Activated CD4-positive, alpha-beta T cell treated with anti-CD3 and anti-CD28 coated beads, Interleukin-2, amount 50 U/mL, for 16 hours (primary cell): ENCODE measurements at places on chromosomes 7 and 10.

DNA sequence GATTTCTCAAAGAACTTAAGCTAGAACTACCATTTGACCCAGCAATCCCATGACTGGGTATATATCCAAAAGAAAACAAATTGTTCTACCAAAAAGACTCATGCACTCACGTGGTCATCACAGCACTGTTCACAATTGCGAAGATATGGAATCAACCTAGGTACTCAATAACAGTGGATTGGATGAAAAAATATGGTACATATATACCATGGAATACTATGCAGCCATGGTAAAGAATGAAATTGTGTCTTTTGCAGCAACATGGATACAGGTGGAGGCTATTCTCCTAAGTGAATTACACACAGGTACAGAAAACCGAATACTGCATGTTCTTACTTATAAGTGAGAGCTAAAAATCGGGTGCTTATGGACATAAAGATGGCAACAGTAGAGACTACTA is 61.8 kb downstream of the PIK3CG start:
- DNase-seq = no peak

GRCh38 chr7:157281221-157281998 is 55.4 kb upstream of the DNAJB6 start:
- DNase-seq = no peak

- DNase-seq = no peak
Observed at GRCh38 chr10:58516119-58516518, 3.4 kb downstream of the BICC1 start.

- DNase-seq = no peak
Observed at GRCh38 chr10:29537799-29538198, 97.0 kb downstream of the SVIL start.

DNA sequence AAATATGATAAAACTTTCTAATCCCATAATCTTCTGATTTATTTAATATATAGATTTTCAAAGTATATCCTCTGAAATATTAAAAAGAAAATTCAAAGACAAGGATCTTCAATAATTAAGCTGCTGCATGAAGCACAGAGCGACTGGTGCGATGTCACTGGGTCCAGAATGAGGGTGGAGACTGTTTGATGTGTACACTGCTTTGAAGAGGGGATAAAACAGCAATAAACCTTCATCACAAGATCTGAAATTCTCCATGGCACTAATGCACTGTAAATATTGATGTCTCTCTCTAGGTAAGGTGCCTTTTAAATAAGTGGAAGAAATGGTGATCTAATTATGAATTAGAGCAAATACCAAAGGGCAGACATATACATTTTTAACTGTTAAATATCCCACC is 337.8 kb downstream of the PARD3 start:
- no peak for DNase-seq

DNA sequence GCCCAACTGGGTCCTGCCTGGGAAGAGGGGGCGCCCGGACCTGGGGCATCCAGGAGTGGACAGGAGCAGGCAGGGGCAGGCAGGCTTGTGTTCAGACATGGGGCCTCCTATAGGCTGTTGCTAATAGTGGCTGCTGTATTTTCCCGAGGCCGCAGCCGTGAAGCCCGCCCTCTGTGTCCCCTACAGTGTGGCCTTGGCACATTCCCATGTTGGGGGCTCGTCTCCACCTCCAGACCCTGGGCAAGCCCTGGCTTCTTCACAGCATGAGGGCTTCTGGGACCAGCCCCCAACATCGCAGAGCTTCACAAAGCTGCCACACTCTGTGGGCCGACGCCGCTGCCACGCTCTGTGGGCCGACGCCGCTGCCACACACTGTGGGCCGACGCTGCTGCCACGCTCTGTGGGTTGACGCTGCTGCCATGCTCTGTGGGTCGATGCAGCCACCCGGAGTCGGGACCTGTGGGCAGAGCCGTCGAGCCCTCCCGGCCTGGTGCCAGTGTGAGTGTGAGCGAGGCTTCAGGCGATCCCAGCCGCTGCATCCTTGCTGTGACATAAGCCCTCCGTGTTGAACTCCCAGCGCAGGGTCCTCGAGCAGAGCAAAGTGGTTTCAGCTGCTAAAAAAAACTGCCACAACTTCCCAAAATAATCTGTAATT is 109.0 kb downstream of the INPP5A start:
- no peak for DNase-seq

- DNase-seq = no peak
Observed at GRCh38 chr7:40711706-40712105, 576.9 kb downstream of the SUGCT start.

- DNase-seq = no peak
Observed at GRCh38 chr7:33964417-33965182, 59.3 kb downstream of the BMPER start.

- DNase-seq = no peak
Observed at GRCh38 chr10:132306864-132307751, 642 bp downstream of the STK32C start.

- no peak for DNase-seq
Observed at GRCh38 chr7:16471933-16472332, 6.4 kb upstream of the SOSTDC1 start.

- DNase-seq = no peak
Observed at GRCh38 chr10:132459301-132460003, 62.5 kb downstream of the PWWP2B start.
